GM18507 (cell line): ENCODE measurements at places on chromosomes 6 and 20.

DNA sequence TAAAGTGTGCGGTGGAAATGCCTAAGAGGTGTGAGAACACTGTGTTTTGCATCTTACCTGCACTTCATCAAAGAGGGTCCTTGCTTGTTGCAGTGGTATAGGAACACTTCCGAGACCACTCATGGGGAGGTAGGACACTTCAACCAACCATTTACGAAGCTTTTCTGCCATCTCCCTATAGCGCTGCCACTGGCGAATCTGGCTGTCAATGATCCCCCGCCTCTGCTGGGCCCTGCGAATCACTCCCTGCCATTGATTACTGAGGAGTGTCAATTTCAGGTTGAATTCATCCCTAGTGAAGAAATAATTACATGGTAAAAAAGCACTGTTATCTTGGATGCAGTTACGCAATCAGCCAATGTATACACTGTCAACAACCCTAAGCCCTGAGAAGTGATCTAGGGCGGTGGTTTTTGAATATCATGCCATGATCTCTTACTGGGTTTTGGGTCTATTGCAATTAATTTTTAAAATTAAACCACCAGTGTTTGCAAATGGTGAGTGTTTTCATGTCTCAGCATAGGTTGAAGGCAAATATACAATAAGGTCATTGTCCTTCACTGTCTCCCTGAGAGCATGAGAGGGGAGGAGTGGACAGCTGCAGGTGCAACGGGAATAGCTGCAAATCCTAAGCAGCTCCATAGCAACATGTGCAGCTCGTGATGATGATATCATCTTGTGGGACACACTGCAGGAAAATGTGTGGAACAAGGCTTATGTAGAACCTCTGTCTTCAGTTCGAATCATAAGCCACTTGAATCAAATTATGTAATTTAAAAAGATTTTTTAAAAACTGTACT is 400.6 kb downstream of the ESR1 start:
- no peak for DNase-seq

DNA sequence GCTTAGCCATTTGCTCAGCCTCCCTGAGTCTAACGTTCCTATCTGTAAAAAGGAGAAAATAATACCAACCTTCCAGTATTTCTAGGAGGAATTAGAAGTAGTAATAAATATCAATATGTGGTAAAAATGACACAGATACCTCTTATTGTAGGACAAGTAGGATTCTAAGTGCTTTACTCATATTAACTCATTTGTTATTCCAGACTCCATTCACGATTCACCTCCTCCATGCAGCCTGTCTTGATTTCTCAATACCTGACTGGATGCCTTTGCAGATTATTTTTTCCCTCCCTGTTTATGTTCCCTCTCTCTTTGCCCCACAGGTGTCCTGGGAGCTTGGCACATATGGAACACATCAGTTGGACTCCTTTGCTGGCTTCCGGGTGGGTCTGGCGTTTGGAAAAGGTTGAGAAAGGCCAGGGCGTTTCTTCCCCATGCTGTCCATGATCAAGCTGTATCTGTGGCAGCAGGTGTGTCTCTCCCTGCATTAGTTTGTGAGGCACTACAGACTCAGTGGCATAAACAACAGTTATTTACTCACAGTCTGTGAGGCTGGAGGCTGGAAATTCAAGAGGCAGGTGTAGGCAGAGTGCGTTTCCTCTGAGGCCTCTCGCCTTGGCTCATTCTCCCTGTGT is 10.7 kb upstream of the DUSP22 start:
- DNase-seq: no peak

GRCh38 chr20:371755-372542 is 8.6 kb upstream of the TRIB3 start:
- no peak for DNase-seq

GRCh38 chr6:38715016-38715689 is at the start of gene DNAH8:
Gene DNAH8 (plus strand): TSS chr6:38715311. CDS start chr6:38722810, 7,499 bp downstream.
- no peak for DNase-seq

DNA sequence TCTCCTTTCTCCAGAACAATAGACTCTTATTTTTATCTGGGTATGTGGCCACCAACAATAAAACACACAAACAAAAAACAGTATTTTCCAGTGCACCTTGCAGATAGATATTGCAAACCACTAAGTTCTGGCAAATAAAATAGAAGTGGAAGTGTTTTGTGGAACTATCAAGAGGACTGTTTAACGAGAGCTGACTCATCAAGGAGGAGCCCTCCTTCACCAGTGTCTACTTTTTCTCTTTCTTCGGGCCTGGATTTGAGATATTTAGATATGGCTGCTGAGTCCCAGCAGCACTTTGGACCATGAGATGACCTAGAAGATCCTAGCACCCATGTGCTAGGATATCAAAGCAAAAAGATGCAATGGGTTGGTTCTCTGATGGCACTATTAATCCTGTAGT is 154.7 kb downstream of the AIG1 start:
- no peak for DNase-seq

DNA sequence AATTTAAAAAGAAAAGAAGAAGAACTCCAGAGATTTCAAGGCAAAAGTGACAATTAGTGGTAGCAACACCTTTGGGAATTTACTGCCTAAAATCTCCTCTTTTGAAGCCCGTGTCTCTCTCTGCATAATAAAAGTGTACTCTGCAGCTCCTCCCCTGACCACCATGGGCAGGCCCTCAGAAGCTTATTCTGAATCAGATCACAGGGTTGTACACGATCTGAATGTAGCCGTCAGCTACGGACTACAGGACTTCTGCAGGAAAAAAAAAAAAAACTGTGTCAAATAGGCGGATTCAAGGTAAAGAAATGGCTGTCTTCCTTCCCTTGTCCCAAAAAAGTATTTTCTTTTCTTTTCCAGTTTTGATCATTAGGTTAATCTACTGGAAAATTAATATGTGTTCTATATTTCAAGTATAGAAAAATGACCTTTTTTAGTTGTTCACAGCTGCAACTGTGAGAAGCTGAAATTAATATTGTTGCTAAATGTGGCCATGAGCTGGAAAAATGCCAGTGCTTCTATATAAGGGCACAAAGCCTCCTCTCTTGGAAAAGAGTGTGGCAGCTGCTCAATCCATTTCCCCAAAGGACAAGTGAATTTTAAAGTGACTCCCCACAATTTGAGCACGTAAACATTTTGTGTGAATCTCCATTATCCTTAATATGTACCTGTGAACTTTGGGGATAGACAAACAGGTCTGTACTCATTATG is 397.4 kb downstream of the C6orf118 start:
- no peak for DNase-seq

DNA sequence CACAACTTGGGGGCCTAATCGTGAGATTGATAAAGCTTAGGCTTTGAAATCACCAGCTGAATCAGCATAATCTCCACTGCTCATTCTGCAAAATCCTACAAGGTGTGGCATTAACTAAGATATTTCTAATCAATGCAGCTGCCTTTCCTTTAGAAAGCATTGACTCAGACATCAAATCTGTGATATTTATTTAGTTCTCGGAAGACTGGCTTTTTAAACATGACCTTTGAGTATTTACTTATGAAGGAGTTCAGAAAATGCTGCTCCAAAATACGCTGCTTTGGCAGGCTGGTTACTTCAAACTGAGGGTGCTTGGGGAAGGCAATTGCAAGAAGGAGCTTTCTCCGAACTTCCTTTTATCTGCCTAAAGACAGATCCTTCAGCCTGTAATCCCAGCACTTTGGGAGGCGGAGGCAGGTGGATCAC is 23.7 kb upstream of the FUCA2 start:
- no peak for DNase-seq

DNA sequence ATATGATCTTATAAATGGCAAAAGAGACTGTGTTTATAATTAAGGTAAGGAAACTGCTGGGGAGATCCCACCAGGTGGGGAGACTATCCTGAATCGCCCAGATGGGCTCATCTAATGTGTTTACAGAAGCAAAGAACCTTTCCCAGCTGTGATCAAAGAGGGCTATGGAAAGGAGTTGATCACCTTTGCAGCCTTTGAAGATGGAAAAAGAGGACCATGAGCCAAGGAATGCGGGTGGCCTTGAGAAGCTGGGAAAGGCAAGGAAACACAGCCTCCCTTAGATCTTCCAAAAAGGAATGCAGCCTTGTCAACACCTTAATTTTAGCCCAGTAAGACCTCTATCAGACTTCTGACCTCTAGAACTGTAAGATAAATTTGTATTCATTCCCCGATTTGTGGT is 66.5 kb upstream of the ADGRG6 start:
- no peak for DNase-seq

- no peak for DNase-seq
Observed at GRCh38 chr6:55250400-55250799, 76.1 kb downstream of the HCRTR2 start.

DNA sequence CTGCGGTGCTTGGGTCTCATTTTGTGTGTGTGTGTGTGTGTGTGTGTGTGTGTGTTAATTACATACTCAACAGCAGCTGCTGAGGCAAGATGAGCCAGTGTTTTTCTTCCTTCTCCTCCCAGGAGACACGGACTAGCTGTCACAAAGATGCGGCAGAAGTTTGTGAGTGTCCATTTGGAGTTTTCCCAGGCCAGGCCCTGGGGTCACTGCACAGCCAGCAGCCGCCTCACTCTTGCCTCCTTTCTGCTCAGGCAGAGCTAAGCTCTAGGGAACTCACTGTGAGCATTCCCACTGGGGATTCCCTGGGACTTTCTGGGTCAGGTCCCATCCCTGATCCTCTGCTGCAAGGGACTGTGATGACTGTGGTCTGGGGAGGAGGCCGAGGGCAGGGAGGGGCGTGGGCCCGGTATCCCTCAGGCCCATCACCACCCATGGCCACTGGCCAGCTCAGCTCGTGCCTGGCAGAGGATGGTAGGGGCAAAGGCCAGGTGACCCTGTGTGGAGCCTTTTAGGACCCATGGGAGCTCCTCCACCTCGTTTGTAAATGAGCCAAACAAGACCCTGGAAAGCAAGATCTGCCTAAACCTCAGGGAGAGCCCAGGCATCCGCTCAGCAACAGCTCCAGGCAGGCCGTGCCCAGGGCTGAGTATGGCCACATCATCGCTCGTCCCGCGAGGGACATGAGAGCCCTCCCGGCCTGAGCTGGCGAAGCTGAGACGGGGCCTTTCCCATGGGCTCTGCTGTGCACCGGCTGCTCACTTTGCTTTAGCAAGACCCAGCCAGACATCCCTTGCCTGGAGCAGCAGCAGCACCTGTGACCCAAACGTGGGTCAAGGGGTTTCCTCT is 102.0 kb downstream of the PSMB1 start:
- DNase-seq: no peak

GRCh38 chr6:44831002-44831610 is 443.6 kb downstream of the CDC5L start:
- DNase-seq: no peak

GRCh38 chr20:5913166-5913565 is 37.2 kb downstream of the TRMT6 start:
- DNase-seq: no peak

GRCh38 chr6:135033238-135033637 is 21.4 kb downstream of the HBS1L start:
- no peak for DNase-seq
